ENCODE measurements at places on chromosomes 1 and 21.
A peak's percentile ranks its signal among the peaks of the same experiment; 100 is the strongest.

DNA sequence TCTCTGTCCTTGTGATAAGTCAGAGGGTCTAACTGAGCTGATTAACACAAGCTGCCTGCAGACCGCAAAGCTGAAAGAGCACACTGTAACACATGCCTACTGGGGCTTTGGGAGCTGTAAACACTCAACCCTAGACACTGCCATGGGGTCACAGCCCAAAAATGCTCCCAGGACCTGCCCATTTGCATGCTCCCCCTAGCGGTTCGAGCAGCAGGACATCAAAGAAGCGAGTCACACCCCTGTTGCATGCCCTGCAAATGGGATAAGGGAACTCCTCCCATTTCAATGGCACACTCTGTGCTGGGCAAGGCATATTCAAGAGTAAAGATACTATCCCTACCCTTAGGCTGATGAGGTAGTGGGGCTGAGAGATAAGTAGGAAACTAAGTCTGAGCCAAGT, 22.8 kb downstream of the LCE3E start:
- DNase-seq, result no peak

DNA sequence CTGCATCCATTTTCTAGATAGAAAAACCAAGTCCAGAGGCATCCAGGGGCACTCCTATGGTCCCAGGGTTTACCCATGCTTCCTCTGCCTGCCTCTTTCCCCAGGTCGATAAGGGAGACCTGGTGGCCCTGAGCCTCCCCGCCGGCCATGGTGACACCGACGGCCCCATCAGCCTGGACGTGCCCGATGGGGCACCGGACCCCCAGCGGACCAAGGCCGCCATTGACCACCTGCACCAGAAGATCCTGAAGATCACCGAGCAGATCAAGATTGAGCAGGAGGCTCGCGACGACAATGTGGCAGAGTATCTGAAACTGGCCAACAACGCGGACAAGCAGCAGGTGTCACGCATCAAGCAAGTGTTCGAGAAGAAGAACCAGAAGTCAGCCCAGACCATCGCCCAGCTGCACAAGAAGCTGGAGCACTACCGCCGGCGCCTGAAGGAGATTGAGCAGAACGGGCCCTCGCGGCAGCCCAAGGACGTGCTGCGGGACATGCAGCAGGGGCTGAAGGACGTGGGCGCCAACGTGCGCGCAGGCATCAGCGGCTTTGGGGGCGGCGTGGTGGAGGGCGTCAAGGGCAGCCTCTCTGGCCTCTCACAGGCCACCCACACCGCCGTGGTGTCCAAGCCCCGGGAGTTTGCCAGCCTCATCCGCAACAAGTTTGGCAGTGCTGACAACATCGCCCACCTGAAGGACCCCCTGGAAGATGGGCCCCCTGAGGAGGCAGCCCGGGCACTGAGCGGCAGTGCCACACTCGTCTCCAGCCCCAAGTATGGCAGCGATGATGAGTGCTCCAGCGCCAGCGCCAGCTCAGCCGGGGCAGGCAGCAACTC, 41.3 kb downstream of the TMCC2 start:
- no peak for DNase-seq

GRCh38 chr1:41861535-41862383, 57.0 kb downstream of the HIVEP3 start:
- no peak for DNase-seq

DNA sequence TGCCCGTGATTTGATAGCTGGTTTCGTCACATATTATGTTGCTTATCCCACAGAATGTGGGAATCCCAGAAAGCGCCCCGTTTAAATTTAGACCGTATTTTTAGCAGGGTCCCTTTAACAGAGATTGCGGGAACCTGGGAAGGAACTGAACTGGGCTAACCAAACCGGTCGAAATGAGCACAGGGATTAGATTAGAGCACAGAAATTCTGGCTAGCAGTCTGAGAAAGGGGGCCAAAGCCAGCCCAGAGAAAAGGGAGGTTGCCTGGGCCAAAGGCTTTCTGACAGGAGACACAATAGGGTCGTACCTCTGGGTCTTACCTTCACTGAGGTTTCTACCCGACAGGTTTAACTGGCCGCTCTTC, 327 bp downstream of the LRRC40 start:
- DNase-seq, result no peak

- DNase-seq, result no peak
Observed at GRCh38 chr1:3541936-3542335, 69.4 kb downstream of the MEGF6 start.

DNA sequence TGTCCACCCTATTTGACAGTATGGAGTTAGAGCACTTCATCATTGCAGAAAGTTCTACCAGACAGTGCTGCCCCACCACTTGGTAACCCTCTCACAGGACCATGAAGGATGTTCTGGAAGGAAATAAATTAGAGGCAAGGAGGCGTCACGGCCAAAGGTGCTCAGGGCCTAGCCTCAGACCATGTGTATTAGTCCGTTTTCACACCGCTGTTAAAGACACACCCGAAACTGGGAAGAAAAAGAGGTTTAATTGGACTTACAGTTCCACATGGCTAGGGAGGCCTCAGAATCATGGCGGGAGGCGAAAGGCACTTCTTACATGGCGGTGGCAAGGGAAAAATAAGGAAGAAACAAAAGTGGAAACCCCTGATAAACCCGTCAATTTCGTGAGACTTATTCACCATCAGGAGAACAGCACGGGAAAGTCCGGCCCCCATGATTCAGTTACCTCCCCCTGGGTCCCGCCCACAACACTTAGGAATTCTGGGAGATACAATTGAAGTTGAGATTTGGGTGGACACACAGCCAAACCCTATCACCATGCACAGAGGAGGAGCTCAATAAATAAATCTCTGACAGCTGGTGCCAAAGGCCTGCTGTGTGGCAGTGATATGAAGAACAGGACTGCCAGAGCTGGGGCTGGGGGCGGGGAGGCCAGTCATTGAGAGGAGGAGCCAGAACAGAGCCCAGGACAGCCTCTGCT, 75.8 kb downstream of the FHAD1 start:
- DNase-seq, result no peak

- no peak for DNase-seq
Observed at GRCh38 chr1:153350321-153350957, 1.8 kb upstream of the PGLYRP4 start.

GRCh38 chr21:25561668-25562641, 45.3 kb downstream of the MRPL39 start:
- peak; percentile 78 for DNase-seq

- no peak for DNase-seq
Observed at GRCh38 chr1:9822490-9822889, 1.3 kb downstream of the CLSTN1 start.

DNA sequence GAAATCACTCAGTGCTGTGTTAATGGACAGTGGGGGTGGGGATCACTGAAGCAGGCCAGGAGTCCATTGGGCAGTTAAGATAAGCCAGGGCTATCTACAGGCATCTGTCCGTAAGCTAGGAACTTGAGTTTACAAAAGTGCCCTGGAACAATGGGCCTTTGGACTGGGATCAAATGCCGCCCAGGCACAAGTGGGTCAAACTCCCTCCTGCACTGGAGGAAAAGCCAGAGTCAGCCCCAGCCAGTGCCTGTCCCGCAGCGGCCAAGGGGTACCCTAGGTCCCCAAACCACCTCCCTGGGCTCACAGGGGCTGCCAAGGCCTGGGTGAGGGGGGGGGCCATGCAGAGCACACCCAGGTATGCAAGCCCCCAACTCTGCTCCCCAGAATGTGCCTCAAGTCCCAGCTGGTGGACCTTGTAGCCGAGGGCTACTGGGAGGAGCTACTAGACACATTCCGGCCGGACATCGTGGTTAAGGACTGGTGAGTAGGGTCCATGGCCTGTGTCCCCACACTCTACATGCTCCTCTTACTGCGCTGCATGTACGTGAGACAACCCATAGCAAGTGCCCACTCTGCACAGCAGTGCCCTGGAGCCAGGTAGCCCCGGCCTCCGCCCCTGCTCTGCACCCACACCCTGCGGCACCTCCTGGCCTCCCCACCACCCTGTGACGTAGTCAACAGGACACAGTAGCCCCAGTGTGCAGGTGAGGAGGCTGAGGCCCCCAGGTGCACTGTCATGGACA, 7.7 kb downstream of the FBXO6 start:
- DNase-seq, result no peak

DNA sequence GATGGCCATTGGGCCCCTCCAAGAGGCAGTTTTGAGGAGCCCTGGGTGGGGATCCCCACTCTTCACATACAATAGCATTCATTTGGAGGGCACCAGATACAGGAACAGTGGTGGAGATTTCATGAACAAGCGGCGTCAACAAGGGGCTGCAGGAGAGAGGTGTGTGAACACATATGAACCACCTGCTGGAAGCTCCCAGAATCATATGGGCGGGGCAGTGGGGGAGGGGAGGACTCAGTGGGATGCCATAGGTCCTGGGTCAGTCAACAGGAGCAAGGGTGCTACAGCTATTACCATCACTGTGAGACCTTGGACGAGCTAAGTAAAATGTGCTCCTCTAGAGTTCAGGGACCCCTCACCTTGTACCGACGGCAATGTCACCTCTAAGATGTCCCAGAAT, 100.4 kb upstream of the IRF2BP2 start:
- DNase-seq, result no peak

All from CD4-positive, alpha-beta T cell treated with Interleukin-6 for 4 hours (primary cell).